ENCODE measurements at places on chromosomes 11 and 22. TPM values are rescaled to one million over a fixed set of nuclear protein-coding genes. Genes with fewer than 3 reads are reported as not detected.

- DNase-seq = no peak
These were observed 27.0 kb upstream of the RBFOX2 start for GRCh38 chr22:36055376-36056295.

- no peak for DNase-seq
These were observed 2.9 kb downstream of the DGCR6L start for GRCh38 chr22:20316844-20317401.

DNA sequence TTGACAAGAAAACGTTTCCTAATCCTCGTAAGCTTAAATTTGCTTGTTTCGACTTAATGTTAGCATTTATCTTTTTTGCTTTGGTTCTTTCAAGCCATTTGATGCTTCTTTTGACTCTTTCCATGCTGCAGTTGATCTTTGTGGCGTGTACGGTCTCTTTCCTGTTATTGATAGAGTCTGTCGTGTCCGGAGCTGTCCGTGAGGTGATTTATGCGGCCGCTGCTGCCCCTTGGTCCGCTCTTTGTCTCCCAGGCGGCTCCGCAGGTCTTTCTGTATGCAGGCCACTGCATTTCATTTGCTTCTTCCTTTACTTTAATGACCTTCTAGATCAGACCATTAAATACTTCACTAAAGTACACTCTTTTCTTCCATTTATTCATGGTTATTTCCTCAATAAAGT is 50.3 kb downstream of the TBC1D22A start:
- DNase-seq = no peak

- no peak for DNase-seq
These were observed 69.9 kb downstream of the JRKL start for GRCh38 chr11:96459751-96460150.

GRCh38 chr11:113349528-113349927 is 35.1 kb downstream of the TTC12 start:
- no peak for DNase-seq

The CARS1 gene
- polyA plus RNA-seq = 67.0 TPM

DNA sequence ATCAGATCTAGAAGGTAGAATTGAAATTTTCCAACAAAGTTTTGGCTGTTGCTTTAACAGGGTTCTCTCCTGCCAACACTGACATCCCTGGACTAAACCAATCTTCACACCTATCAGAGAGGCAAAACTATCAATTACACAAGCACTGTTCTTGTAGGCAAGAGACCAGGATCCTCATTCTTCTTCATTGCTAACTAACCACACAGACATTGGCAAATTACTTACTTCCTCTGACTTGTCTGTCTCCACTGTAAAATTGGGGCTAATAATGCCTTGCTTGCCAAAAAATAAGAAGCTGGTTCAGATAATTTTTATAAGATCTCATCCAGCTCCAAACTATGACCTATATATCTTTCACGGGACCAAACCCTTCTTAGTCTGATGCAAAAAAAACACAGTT is 93.8 kb upstream of the DDI1 start:
- no peak for DNase-seq

The TXN2 gene
- polyA plus RNA-seq = 89.9 TPM

The DSCAML1 gene
- polyA plus RNA-seq = not detected

The IL10RA gene
- not detected for polyA plus RNA-seq

The APLNR gene
- not detected for polyA plus RNA-seq

- DNase-seq = peak; percentile 82
These were observed 92.3 kb upstream of the PARVA start for GRCh38 chr11:12285106-12285505.

- no peak for DNase-seq
These were observed 103.2 kb downstream of the MICAL3 start for GRCh38 chr22:17920992-17921650.

DNA sequence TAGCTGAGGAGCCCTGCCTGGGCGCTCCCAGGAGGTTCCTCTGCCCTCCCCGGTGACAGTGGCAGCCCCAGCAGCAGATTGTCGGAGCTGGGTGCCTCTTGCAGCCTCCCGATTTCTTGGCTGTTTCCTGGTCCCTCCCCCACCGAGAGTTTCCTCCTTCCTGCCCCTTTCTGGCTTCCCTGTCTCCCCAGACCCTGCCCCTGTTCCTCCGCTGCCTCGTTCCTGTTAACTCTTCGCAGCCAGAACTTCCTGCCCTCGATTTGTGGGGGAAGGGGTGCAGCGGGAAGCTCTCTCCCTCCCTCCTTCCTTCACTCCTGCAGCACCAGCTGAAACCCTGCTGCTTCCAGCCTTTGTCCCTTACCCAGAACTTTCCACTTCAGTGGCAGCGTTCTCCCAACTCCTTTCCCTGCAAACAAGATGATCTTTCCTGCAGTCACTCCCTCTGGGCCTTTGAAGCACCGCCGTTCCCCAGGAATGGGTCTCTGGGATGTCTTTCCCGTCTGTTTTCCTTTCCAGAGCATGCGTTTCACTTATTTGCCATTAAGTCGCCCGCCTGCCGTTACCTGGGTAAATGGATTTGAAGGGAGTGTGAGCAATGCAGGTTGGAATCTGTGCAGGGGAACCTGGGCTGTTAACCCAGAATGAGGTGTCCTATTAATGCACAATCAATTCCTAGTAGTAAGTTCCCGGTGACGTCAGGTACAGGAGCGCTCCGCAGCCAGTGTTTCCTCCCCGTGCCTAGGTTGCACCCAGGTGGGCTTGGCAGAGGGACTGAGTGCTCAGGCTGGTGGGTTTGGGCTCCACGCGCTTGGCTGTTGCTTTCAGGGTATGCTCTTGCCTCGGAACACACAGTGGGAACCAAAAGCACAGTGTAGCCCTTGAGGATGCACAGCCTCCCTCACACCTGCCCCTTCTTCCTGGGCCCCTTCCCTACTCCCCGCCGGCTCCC is 4.3 kb downstream of the GRK2 start:
- DNase-seq = no peak

GRCh38 chr11:65563601-65564000 is 5.4 kb upstream of the LTBP3 start:
- no peak for DNase-seq

GRCh38 chr22:37228106-37229011 is 15.7 kb downstream of the RAC2 start:
- no peak for DNase-seq

- DNase-seq = no peak
These were observed 1.2 kb upstream of the ARRB1 start for GRCh38 chr11:75352588-75353206.

DNA sequence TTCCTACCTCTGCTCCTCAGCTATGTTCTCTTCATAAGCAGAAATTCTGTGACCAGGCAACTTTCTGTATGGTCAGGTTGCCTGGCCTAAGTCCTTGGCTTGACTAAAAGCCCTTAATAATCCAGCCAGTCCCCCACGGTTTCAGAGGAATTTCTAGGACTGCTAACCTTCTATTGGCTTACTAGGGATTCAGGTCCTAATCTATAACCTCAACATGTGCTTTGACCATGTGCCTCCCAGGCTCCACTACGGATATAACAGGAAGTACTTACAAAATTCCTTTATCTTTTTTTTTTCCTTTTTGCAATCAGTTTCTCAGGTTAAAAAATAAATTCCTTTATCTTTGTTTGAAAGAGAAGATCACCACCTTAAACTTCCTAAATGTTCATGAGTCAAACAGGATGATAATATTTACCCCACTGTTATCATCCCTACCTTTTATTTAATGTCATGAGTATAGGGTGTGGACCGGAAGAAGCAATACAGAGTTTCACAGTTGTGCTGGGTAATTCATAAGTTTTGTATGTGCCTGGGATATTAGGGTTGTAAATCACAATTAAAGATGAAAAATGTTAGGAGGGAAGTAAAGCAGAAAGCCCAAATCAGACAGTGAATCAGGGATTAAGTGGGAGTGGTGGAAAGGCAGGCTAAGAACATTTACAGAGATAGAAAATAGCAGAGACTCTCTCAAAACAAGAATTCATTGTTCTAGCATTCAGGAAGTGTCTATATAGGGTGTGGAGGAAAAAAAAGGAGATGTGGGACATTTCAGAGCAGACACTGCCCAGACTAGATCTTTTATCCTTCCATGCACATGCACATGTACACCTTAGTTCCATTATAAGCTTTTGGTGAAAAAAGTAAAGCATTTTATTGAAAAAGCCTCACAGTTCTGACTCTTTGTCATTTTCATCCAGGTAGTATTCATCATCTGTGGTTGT is 10.7 kb upstream of the POGLUT3 start:
- no peak for DNase-seq

The CECR2 gene
- not detected for polyA plus RNA-seq

- DNase-seq = peak; percentile 94
These were observed 181.4 kb downstream of the DBX1 start for GRCh38 chr11:19978668-19979518.

GRCh38 chr11:28296426-28296825 is 188.2 kb downstream of the METTL15 start:
- DNase-seq = no peak

DNA sequence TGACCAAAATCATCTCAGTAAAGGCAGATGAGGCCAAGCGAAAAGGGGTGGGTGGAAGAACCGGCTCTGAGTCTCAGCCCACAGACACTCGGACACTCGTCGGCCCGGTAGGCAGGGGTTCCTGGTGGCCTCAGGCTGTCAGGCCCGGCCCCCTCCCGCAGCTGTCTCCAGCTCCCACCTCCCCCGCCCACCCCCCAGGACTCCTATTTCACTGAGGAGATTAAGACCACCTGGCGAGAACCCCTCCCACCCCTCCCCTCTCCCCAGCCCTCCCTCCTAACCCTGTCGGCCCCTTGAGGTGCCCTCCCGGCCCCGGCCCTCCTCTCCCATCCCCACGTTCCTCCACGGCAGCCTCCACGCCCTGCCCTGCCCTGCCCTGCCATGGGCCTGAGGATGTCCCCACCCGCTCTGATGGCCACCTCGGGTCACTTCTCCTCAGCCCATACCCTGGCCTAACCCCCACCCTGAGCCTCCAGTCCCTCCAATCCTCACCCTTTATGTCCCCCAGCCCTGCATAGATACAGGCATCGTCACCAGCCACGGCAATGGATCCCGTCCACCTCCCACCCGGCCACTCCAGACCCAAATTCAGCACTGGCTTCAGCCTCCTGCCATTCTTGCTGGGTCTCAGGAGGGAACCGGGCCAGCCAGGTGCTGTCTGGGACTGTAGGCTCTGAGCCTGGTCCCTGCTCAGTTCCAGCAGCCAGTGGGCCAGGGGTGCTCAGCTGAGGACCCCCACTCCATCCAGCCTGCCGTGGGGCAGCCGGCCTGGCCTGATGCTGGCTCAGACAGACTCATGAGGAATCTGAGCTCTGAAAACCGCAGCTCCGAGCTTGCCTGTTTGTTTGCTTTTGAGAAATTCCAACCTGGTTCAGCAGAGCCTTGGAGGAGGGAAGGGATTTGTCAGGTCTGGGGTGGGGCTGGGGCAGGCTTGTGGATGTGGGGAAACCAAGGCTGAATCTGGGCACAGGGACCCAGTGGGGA is 9.8 kb upstream of the TBX1 start:
- DNase-seq = no peak

The API5 gene
- polyA plus RNA-seq = 39.6 TPM

The PARVA gene
- polyA plus RNA-seq = 17.1 TPM

GRCh38 chr22:44534335-44534734 is 36.3 kb upstream of the RTL6 start:
- DNase-seq = no peak

GRCh38 chr11:11574373-11575287 is 47.2 kb downstream of the GALNT18 start:
- DNase-seq = no peak

DNA sequence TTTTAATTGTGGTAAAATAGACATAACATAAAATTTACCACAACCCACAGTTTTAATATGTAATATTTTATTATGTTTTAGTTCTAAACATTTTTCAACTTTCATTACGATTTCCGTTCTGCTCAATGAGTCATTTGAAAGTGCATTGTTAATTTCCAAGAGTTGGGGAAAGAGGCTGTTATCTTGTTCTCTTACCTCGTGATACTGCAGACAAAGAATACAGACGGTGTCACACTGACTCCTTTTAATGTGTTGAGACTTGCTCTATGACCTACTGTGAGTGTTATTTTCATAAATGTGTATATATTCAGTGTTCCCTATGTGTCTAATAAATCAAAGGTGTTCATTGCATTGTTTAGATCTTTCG is 10.8 kb upstream of the RAC2 start:
- peak; percentile 85 for DNase-seq

GRCh38 chr22:23856721-23857605 is 712 bp upstream of the SLC2A11 start:
- no peak for DNase-seq

GRCh38 chr11:12218909-12219308 is 108.5 kb downstream of the MICAL2 start:
- DNase-seq = no peak
